ENCODE measurements at places on chromosomes 5 and 9. TPM values are rescaled to one million over a fixed set of nuclear protein-coding genes. Genes with fewer than 3 reads are reported as not detected.

The GRIN3A gene
- total RNA-seq: 0.24 TPM

The PCDHB9 gene
- total RNA-seq: 3.0 TPM

The SHISAL2B gene
- total RNA-seq: not detected

The TBC1D9B gene
- total RNA-seq: 94.0 TPM

The GABRA1 gene
- total RNA-seq: not detected

All from lower lobe of right lung (tissue), 2 donors.